ENCODE measurements at places on chromosomes 7 and 10.

DNA sequence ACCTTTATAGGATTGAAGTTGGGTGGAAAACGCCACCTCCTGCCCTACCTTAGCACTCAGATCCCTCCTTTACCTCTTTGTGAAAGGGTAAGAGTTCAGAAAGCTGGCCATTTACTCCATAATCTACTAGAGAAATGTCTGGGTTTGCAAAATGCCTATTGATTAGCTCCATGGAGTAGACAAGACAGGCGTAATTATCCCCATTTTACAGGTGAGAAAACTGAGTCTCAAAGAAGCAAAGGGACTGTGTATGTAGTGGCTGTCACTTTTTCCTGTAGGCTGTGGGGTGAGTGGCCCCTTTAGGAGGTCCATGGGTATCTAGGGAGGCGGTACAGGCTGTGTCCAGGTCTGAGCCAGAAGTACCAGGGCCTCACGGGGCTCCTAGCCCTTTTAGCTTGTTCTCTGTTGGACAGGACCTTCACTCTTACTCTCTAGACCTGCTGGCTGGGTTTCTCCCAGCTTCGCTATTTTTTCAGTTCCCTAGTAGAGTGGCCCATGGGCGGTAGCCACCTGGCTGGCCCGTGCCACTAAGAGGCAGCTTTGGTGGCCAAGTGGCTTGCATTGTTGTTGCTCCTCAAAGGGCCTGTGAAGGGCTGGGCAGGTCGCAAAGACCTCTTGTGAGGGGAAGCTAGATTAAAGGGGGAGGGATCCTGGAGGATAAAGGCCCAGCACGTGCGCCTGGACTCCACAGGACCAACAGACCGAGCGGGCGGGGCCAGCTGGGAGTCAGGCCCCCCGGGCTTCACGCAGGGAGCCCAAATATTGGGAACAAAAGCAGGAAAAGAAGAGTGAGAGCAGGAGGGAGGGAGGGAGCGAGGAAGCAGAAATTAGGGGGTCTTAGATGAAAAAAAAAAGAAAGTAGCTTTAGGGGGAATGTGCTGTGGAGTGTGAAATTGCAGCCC, 4.7 kb upstream of the PAX2 start:
- DNase-seq, result no peak

- DNase-seq, result no peak
Observed at GRCh38 chr7:117092785-117093184, 139.5 kb downstream of the ST7 start.

DNA sequence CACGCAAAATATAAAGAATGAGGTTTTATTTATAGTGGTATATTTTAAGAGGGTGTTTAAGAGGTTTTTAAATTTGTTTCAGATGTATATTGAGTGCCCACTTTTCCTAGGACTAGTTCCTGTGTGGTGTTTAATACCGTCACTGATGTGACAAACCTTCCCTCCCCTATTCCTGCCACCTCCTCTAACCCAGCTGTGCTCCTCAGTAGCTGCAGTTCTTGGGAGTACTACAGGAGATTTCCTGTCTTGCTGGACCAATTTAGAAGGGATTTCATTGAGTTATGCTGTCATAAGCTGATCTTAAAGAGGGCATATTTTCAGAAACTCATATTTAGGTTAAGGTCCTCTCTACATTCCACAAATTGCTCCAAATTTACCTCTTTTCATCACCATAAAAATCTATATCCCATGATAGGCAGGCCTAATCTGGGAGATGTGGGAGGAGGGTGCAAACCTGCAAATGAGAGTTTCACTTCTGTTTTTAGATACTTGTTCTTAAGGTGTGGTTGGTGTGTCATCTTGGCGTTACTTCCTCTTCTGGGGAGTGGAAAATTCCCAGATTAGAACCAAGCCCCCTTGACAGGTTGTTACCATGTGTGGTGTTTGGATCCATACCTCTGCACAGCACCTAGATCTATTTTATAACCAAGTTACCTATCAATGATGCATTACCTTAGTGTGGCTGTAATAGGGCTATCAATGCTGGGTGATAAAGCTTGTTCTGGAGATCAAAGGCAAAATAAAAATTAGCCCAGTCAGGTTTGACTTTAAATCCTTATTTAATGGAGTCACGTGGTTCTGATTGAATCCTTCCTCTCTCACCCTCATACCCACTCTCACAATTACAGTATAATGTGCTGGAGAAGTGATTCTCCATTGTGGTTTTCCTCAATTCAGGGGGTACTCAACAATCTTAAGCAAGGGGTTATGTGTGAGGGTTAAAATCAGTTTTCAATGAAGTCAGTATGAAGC, 141.1 kb downstream of the CDK14 start:
- no peak for DNase-seq

DNA sequence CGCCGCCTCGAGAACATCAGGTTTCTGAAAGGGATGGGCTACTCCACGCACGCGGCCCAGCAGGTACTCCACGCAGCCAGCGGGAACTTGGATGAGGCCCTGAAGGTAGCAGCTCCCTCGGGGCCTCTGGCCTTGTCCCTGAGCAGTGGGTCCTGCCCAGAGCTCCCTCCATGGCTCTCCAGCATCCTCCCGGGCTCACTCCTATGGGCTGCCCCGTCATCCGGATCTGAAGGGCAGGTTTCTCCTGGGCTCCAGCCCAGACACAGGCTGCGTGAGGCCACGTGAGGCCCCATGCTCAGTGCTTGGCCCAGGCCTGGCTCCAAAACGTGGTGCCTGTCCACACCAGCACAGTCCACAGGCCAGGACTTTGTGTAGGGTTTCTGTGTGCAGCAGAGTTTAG, 32.5 kb downstream of the NUB1 start:
- no peak for DNase-seq

DNA sequence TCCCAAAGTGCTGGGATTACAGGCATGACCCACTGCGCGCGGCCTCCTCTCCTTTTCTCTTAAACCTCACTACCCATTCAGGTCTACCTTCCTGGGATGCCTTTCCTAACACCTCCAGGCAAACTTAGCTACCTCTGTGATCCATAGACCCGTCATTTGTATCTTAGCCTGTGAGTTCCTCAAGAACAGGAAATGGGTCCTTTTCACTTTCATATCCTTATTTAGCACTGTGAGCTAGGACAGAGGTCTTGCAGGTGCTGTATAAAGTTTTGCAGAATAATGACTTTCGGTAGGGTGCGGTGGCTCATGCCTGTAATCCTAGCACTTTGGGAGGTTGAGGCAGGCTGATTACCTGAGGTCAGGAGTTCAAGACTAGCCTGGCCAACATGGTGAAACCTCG, 215.7 kb downstream of the RELN start:
- no peak for DNase-seq

GRCh38 chr7:52843436-52843835, 192.0 kb upstream of the POM121L12 start:
- DNase-seq, result no peak

GRCh38 chr10:103921750-103922195, 3.8 kb upstream of the STN1 start:
- DNase-seq, result no peak

- no peak for DNase-seq
Observed at GRCh38 chr7:47423196-47423595, 158.7 kb downstream of the TNS3 start.

DNA sequence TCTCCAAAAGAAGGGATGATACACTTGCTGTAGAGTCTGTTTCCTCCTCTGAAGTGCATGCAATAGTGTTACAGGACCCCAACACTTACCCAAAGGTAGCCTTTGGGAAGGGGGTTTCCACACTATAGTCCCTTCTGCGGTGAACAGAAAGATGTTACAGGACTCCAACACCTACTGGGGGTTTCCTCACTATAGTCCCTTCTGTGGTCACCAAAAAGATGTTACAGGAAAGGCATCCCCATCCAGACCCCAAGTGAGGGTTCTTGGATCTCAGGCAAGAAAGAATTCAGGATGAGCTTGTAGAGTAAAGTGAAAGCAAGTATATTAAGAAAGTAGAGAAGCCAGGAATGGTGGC, 69.2 kb upstream of the PIK3CG start:
- no peak for DNase-seq

DNA sequence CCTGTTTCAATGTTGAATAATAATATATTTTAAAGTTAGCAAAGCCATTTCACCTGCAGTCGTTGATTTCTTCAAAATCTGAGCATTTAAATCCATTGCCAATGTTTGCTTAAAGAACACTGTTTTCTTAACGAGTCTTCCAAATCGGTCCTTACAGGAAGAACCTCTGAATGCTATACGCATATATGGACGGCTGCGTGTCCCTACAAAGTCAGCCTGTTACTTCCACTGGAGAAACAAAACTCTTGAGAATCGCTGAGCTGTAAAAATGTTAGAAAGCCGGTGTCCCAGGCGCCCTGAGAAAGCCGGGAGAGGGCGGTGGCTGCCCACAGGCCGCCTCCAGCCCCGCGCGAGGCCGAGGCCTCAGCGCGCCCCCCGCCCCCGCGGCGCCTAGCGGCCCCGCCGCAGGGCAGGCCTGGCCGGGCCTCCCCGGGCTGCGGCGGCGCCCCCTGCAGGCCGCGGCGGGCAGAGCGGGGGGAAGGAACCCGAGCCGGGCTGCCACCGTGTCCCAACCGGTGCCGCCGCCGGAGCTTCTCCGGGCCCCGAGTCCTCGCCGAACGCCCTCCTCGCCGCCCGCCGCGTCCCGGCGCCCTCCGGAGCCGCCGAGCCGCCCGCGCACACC, at the start of gene FHIP2A:
Gene FHIP2A, plus strand, starts transcription at position 488 of the 622 bp plus-strand sequence. CDS start 299 bp downstream, outside the sequence.
- DNase-seq, result peak; percentile 73

GRCh38 chr10:94042001-94042833, 48.5 kb downstream of the PLCE1 start:
- DNase-seq, result no peak

GRCh38 chr10:73908853-73909539, 1.9 kb upstream of the PLAU start:
- peak; percentile 52 for DNase-seq

DNA sequence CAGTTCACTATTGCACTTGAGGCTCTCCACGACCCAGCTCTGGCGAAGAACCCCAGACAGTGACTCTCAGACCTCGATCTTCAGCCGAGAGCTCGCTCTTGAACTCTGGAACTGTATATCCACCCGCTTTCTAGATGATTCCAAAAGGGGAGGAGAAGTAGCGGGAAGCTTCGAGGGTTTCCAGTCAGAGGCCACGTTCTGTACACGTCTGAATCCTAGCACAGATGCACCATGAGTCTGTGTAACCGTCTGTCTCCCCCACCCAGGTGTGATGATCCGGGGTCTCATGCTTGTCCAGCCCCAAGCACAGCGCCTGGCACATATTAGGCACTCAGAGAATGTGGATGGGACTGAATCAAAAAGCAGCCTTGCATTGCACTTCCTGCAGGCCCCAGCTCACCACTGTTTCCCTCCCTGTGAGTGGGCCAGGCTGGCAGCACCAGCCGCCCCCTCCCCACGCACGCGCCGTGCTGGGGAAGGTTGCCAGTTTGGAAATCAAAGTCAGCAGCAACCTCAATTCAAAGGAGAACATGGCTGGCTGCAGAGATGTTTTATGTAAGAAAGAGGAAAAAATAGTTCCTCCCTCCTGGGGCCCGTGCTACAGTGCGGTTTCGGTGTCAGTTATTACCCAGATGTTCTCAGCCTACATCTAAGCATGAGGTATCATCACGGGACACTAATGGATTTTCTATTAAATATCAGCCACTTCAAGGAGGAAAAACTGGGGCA, 5.7 kb downstream of the GRID2IP start:
- no peak for DNase-seq

GRCh38 chr10:124213899-124214510, 120.6 kb upstream of the CHST15 start:
- DNase-seq, result no peak

- DNase-seq, result no peak
Observed at GRCh38 chr10:50439806-50440205, 183.9 kb downstream of the SGMS1 start.

DNA sequence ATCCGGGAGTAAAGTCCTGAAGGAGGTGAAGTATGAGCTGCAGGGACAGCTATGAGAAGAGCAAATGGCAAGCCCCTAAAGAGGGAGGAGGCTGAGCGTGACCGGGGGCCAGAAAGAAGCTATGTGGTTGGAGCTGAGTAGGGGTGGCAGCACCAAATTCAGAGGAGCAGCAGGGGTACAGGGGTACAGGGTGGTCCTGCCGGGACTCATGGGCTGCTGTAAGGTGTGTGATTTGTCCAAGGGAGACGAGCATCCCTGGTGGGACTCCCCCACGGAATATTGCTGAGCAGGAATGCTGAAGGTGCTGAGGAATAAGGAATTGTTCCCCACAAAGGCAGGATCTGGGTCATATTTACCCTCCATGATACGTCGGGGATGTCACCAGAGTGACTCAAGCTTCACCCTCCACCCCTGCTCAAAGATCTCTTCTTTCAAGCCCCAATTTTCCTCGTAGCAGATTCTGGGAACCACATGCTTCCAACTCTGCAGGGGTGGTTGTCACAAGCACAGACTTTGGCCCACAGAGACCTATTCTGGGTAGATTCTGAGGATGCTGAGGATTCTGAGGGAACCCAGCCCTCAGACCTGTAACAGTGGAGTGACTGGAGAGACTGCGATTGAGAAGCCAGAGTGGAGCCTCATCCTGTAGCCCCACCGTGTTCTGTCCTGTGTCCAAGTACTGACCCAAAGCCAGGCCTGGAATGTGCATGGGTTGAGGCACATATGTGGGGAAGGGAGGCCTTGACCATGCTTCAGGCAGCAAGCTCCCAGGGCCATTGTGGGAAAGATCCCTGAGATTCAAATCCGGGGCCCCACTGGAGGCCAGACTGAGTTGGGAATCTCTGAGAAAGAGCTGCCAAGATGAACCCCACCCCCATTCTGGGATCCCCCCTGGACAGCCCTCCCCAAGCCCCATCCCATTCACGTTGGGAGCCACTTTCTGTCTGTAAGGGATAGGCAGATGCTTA, 4.2 kb downstream of the SFTPD start:
- no peak for DNase-seq

DNA sequence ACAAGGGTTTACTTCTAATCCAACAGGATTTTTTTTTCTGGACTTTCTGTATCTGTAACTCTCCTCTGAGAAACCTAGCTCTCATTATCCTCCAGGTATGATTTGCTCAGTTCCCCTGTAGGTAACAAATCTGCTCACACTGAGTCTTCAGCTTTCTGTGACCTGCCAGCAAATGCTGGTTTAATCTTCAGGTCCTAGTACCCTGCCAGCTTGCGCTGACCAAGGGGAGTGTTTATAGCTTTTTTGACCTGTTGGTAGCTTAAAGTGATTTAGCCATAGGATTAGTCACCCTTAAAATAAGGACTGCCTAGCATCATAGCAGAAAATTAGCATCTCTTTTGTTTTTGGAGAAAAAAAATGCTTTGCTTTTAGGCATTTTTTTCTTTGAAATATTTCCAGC, 22.4 kb downstream of the SND1 start:
- no peak for DNase-seq

DNA sequence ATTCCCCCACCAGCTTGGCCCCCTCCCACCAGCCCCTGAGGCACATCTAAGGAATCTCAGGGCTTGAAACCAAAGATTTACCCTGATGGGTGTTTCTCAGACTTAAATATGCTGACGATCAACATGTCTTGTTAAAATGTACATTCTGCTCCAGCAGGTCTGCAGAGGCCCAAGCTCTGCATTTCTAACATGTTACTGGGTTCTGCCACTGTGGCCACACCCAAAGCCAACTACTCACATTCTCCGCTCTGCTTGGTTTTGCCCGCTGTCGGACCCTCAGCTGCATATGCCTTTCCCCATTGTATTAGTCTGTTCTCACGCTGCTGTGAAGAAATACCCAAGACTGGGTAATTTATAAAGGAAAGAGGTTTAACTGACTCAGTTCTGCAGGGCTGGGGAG, 8.9 kb downstream of the PIP4K2A start:
- no peak for DNase-seq

GRCh38 chr7:19111474-19112273, 5.8 kb downstream of the TWIST1 start:
- no peak for DNase-seq

GRCh38 chr10:68895041-68895440, 6.1 kb upstream of the DDX50 start:
- no peak for DNase-seq

- no peak for DNase-seq
Observed at GRCh38 chr10:114380060-114380459, 24.2 kb downstream of the AFAP1L2 start.

All from stimulated activated CD4-positive, alpha-beta T cell treated with anti-CD3 and anti-CD28 coated beads, Interleukin-1b, Interleukin-23, amount 100 ng/mL, for 4 hours (primary cell).